ENCODE measurements at places on chromosomes 13 and 19.

GRCh38 chr19:17205237-17206140 is 9.7 kb upstream of the USE1 start:
- DNase-seq, result peak; percentile 57
- H3K27ac ChIP-seq, result no peak overlapping the region
- no peak overlapping the region for H3K4me3 ChIP-seq
- H3K27me3 ChIP-seq, result peaks cover 2% of the 10 kb centered on the region

DNA sequence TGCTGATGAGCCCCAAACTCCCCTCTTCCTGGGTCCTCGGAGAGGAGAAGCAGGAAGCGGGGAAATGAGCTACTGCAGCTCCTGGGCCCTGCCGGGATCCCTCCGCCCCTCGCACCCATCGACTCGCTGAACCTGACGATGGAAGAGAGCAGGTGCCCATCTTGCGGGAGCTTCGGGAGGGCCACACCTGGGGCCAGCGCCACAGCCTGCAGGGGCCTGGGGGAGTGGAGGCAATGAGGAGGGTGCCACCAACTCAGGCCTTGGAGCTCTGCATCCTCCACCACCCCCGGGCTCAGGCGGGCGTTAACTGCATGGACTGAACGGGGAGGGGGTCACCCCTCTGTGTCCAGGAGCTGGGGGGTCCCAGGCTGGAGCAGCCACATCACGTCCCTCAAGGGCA is 8.3 kb downstream of the TCF3 start:
- H3K27ac ChIP-seq, result no peak overlapping the region
- H3K27me3 ChIP-seq, result no peaks in the 10 kb centered on the region
- peaks cover 21% of the 10 kb centered on the region for H3K4me1 ChIP-seq
- H3K4me3 ChIP-seq, result no peak overlapping the region

DNA sequence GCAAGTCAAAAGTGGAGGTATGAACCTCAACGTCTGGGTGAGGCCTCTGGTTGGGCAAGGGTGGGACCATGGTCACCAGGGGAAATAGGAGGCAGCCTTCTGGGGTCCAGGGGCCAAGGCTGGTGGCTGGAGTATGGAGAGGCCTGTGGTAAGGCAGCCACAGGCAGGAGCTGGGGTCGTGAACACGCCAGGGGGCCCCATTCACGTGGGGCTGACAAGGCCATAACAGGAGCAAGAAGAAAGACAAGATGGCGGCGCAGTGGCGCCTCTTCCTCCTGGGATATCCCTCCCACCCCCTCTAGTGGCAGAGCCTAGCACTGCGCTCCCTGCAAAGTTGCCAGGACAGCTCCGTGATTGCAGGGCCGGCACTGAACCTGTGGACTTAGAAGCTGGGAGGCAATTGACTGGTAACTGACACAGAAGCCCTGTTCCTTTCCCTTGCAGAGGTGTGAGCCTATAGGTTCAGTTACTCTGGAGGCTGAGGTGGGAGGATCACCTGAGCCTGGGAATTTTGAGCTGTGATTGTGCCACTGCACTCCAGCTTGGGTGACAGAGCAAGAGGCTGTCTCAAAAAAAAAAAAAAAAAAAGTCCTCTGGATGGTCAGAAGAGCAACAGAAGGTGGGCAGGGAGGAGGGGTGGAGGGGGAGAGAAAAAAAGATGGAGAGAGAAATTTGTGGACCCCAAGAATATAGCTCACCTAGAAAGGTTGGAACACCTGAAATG is 19.7 kb upstream of the EDDM13 start:
- no peaks in the 10 kb centered on the region for H3K4me1 ChIP-seq
- H3K4me3 ChIP-seq, result no peak overlapping the region
- peaks cover 12% of the 10 kb centered on the region for H3K36me3 ChIP-seq
- peak; percentile 90 for DNase-seq
- peaks cover 6% of the 10 kb centered on the region for H3K27me3 ChIP-seq

DNA sequence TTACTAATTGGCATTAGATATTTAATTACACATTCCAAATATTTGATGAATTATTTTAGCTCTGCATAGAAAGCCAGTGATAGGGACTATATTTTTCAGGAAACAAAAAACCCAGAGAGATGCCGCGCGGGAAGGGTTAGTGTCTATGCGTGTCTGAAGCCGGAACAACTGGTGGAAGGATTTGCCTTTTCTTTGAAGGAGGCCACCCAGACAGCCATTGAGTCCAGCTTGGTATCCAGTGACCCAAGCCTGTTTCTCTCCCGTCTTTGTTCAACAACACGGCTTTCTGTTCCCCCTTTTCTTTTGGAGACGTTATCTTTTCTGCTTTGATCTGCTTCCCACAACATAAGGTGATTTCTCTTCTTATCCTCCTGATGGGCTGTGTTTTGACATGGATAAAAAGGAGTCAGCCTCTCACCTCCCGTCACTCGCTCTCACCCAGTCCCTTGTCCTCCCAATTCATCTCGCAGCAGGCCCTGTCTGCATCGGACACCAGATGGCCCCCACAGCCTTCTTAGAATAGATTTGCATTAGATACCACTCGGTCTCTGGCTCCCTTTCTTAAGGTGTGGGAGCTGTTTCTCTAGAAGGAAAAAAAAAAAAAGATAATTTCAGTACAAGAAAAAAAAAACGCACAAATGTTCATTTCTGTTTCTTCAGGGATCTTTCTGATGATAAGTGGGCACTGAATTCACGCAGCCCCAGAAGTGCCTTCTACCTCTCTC is 361.8 kb downstream of the ZNF536 start:
- H3K27me3 ChIP-seq, result peaks cover 18% of the 10 kb centered on the region
- H3K36me3 ChIP-seq, result no peaks in the 10 kb centered on the region
- H3K4me1 ChIP-seq, result peaks cover 36% of the 10 kb centered on the region
- H3K4me3 ChIP-seq, result no peak overlapping the region
- H3K27ac ChIP-seq, result peak overlapping the region; percentile 5

DNA sequence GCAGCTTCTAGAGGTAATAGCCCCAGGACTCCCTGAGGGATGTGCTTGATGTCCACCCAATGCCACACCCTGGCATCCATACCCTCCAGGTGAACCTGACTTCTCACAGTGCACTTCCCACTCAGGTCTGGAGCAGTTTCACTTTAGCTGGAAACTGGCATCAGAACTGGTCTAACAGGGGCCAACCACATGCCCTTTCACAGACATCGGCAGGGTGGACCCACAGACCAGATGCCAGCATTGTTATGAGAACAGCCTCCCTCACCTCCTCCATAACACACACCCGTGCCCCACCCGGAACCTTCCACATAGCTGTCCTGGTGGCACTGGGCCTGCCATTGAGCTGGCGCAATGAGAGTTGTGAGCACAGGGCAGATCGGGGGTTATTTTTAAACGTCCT is 77.4 kb upstream of the GPR12 start:
- H3K27me3 ChIP-seq, result peaks cover 36% of the 10 kb centered on the region
- H3K27ac ChIP-seq, result no peak overlapping the region
- DNase-seq, result no peak
- peaks cover 3% of the 10 kb centered on the region for H3K4me1 ChIP-seq

GRCh38 chr19:40592170-40592569 is 9.0 kb upstream of the LTBP4 start:
- H3K4me3 ChIP-seq, result no peak overlapping the region
- peaks cover 20% of the 10 kb centered on the region for H3K36me3 ChIP-seq
- no peak for DNase-seq
- H3K4me1 ChIP-seq, result peaks cover 29% of the 10 kb centered on the region
- H3K27ac ChIP-seq, result no peak overlapping the region

- H3K27ac ChIP-seq, result no peak overlapping the region
- DNase-seq, result no peak
- peaks cover 29% of the 10 kb centered on the region for H3K4me1 ChIP-seq
- no peaks in the 10 kb centered on the region for H3K36me3 ChIP-seq
Observed at GRCh38 chr13:31046711-31047279, 114.3 kb downstream of the TEX26 start.

DNA sequence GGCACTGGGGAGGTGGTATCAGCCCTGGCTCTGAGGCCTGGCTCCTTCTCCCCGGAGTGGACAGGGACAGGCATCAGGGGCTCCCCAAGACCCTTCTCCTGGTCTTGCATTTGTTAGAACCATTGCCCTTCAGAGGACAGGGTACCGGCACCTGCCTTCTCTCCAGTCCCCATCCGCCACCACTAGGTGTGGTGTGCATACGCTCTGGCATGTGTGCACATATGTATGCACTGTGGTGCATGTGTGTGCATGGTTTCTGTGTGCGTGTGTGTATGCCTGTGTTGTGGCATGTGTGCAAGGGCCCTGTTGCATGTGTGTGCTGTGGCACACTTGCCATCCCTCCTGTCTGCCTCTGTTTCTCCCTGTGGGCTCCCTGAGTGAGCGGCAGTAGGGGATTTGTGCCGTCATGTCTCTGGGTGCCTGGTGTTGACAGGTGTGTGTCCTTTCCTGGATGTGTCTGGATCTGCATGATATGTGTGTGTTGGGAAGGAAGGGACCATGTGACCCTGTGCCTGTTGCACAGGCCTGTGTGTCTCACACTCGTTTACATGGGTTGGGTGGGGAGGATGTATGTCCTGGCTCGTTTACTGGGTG is 9.3 kb downstream of the KCTD15 start:
- DNase-seq, result no peak
- peaks cover 11% of the 10 kb centered on the region for H3K4me1 ChIP-seq
- no peak overlapping the region for H3K27ac ChIP-seq
- peaks cover 3% of the 10 kb centered on the region for H3K27me3 ChIP-seq

GRCh38 chr13:25085125-25085742 is 10.7 kb upstream of the PABPC3 start:
- DNase-seq, result peak; percentile 36
- no peaks in the 10 kb centered on the region for H3K4me1 ChIP-seq
- H3K27me3 ChIP-seq, result peaks cover 16% of the 10 kb centered on the region

DNA sequence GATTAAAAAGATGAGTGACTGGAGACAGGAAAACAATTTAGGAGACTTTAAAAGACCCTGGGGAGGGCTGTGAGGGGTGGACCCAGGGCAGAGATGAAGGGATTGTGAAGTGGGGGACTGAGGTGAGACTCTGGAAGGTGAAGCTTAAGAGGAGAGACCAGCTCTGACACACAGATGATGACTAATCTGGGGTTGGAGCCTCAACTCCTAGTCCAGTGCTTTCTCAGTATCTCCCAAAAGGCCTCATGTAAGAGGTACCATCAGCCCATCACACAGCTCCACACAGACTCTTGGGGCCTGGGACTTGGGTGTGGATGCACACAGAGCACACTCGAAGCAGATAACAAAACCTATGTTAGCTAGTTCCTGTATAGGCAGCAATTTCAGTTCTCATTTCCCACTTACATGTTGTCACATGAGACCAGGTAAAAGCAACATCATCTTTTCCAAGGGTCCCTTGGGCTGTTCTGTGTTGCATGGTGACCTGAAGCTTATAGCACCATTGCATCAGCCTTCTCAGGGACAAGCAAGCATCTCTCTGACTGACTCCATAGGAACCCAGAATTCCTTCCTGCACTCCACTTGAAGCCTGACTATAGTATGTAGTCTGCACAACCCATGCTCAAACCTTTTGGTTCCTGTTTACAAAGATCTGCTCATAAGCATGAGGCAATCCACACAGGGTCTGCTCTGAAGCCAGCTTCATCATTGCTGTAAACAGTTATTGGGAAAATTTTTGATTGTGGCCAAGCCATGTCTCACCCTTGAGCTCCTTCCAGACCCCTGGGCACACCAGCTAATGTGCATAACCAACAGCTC is 88.6 kb upstream of the MYCBP2 start:
- H3K27me3 ChIP-seq, result peaks cover 2% of the 10 kb centered on the region
- H3K36me3 ChIP-seq, result no peaks in the 10 kb centered on the region
- DNase-seq, result no peak
- no peak overlapping the region for H3K27ac ChIP-seq
- no peak overlapping the region for H3K4me3 ChIP-seq

- H3K27ac ChIP-seq, result peak overlapping the region; percentile 17
- H3K36me3 ChIP-seq, result no peaks in the 10 kb centered on the region
- no peak overlapping the region for H3K4me3 ChIP-seq
- no peak for DNase-seq
- H3K27me3 ChIP-seq, result no peaks in the 10 kb centered on the region
- H3K4me1 ChIP-seq, result peaks cover 6% of the 10 kb centered on the region
Observed at GRCh38 chr13:80109303-80109702, 231.6 kb downstream of the SPRY2 start.

- H3K4me3 ChIP-seq, result peak overlapping the region; percentile 94
- peaks cover 3% of the 10 kb centered on the region for H3K27me3 ChIP-seq
- H3K36me3 ChIP-seq, result peaks cover 68% of the 10 kb centered on the region
- peak overlapping the region; percentile 99 for H3K27ac ChIP-seq
- DNase-seq, result no peak
Observed at GRCh38 chr19:20660473-20661140, 764 bp downstream of the ZNF626 start.

DNA sequence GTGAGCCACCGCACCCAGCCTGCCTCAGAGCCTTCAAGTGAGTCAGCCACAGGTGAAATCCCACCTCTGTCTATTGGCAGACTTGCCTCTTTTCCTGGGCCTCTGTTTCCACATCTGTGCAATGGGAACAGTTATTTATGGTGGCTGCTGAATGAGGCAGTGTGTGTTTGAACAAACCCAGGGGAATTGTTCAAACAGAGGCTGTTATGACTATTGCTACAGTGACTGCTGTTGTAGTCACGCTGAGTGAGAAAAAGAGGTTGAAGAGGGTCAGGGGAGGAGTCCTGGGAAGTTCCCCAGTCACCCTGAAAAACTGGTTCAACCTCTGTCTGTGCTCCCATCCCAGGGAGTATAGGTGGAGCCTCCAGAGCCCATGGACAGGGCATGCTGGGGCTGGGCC is at the start of gene CEACAM19:
Gene CEACAM19, plus strand, starts transcription at position 83 of the 400 bp plus-strand sequence. CDS start 450 bp downstream, outside the sequence.
- DNase-seq, result no peak
- no peak within 1 kb of the TSS for H3K4me3 ChIP-seq
- no peak within 1 kb of the TSS for H3K27ac ChIP-seq
- no peaks in the 10 kb centered on the region for H3K36me3 ChIP-seq
- H3K27me3 ChIP-seq, result peaks cover 3% of the 10 kb centered on the region

- no peak for DNase-seq
- no peaks in the 10 kb centered on the region for H3K27me3 ChIP-seq
- H3K36me3 ChIP-seq, result peaks cover 4% of the 10 kb centered on the region
- peaks cover 14% of the 10 kb centered on the region for H3K4me1 ChIP-seq
Observed at GRCh38 chr13:41561170-41561569, 103.8 kb downstream of the RGCC start.

- H3K4me1 ChIP-seq, result peaks cover 11% of the 10 kb centered on the region
- DNase-seq, result no peak
- no peak overlapping the region for H3K4me3 ChIP-seq
- H3K36me3 ChIP-seq, result no peaks in the 10 kb centered on the region
- peaks cover 12% of the 10 kb centered on the region for H3K27me3 ChIP-seq
Observed at GRCh38 chr19:28042516-28042915, 1170.4 kb downstream of the UQCRFS1 start.

DNA sequence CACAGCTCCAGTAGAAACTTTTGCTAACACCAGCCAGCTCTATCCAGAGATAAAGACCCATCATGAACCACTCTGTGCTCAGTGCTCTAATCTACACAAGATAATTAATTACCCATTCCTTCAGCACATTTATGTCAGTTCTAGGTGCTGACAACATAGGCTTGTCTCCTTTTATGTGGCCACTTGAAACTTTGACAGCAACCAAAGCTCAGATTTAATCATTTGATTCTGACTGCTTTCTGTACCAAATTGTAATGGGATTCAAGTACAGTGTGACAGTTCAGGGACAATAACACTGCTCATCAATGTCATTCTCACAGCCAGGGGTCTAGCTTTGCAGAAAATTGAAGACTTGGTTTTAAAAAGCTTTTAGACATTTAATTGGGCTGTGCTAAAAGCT is 266.6 kb downstream of the KCTD12 start:
- no peak overlapping the region for H3K27ac ChIP-seq
- DNase-seq, result no peak
- no peaks in the 10 kb centered on the region for H3K4me1 ChIP-seq
- no peak overlapping the region for H3K4me3 ChIP-seq
- peaks cover 5% of the 10 kb centered on the region for H3K27me3 ChIP-seq

- no peak for DNase-seq
- H3K27me3 ChIP-seq, result no peaks in the 10 kb centered on the region
- H3K4me3 ChIP-seq, result no peak overlapping the region
Observed at GRCh38 chr13:87954091-87954490, 282.9 kb downstream of the SLITRK5 start.

- DNase-seq, result peak; percentile 69
- H3K36me3 ChIP-seq, result peaks cover 41% of the 10 kb centered on the region
- H3K27me3 ChIP-seq, result no peaks in the 10 kb centered on the region
- peaks cover 36% of the 10 kb centered on the region for H3K4me1 ChIP-seq
- peak overlapping the region; percentile 99 for H3K4me3 ChIP-seq
Observed at GRCh38 chr19:8609279-8610040, 1.1 kb downstream of the ADAMTS10 start.

Measured in nephron progenitor cell (in vitro differentiated cells).